ENCODE measurements at places on chromosomes 1 and 21.

DNA sequence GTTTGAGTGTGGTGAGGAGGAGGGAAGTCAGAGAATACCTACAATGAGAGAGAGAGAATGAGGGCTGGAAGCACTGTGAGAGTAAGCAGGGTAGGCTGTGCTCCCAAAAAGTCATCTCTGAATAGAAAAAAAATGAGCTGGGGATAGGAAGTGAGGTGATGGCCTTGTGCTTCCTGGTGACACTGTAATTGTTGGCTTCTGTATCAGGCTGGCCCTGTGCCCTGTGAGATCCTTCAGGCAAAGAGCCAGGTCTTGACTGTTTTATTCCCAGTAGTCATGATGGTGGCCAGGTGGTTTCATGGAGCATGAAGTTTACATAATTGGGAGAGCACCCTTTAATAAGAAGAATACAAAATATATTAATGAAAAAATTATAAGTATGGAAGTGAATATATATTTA lies 20.4 kb upstream of the SPATA6 start:
- no peak for DNase-seq

DNA sequence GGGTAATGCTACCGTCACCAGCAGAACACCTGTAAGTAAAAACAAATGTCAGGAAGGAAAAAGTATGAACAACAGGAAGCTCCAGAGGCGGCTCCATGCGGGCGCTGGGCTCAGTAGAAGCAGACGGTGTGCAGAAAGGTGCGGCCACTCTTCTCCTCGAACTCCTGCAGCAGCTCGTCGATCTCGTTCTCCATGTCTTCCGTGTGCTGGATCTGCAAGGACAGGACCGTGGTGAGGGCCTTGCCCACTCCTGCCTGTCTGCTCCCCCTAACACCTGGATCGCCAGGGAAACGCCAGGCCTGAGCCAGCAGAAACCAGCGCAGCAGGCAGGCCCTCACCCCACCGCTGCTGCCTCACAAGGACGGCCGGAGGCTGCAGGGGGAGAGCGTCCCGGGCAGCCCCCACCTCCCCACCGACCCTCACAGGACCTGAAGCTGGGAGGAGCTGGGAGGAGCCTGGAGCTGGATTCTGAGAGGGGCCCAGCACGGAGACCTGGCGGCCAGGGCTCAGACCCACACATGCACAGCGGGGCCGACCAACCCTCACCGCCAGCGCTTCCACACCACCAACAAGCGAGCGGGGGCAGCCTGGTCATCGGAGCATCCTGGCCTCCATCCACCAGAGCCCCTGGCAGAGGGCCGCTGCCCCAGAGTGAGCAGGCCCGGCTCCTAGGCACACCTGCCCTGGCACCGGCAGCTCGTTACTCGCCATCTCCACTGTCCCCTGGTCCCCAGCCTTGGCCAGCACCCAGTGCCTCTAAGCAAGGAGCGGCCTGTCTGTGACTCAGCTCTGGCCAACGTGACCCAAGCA lies 1.7 kb upstream of the TMEM240 start:
- no peak for DNase-seq

- no peak for DNase-seq
Observed at GRCh38 chr1:59879574-59879973, 47.0 kb downstream of the CYP2J2 start.

DNA sequence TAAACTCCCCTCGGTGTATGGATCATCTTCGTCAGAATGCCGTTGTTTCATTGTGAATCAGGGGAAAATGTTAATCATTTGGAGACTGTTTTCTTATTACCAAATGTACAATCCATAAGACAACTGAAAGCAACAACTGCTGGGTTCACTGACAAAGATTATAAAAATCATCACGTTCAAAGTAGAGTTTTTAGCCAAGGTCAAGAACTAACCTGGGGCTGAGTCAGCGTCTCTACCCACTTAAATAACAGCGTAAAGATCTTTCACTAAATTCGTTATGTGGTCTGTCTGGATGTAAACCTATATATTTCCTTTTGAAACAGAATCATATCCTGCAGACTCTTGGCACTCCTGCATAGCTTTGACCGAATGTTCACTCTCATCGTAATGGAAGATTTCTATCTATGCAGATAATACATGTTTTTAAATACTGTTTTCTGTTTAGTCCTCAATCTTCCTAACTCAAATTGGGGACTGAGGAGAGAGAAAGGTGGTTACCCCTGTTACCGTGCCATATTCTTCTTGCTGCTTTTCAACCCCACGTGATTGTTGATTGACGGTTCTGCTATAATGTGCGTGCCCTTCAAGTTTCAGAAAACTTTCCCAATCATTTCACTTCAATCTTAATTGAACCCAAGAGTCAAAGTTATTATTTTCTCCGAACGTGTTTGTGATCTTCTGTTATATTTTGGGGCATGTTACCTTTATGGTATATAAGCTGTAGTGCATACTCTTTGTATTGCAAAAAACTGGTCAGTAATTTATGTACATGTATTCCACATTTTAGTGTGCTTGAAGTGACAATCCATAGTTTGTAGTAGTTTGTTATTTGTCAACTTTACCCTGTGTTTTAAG lies 15.6 kb upstream of the NCMAP start:
- no peak for DNase-seq

GRCh38 chr1:209742409-209743144 lies 13.3 kb upstream of the TRAF3IP3 start:
- no peak for DNase-seq

GRCh38 chr1:226625326-226625725 lies 76.8 kb downstream of the STUM start:
- DNase-seq: no peak

GRCh38 chr1:41799723-41800122 lies 119.0 kb downstream of the HIVEP3 start:
- no peak for DNase-seq

- no peak for DNase-seq
Observed at GRCh38 chr21:42796327-42797062, 82.8 kb downstream of the WDR4 start.

DNA sequence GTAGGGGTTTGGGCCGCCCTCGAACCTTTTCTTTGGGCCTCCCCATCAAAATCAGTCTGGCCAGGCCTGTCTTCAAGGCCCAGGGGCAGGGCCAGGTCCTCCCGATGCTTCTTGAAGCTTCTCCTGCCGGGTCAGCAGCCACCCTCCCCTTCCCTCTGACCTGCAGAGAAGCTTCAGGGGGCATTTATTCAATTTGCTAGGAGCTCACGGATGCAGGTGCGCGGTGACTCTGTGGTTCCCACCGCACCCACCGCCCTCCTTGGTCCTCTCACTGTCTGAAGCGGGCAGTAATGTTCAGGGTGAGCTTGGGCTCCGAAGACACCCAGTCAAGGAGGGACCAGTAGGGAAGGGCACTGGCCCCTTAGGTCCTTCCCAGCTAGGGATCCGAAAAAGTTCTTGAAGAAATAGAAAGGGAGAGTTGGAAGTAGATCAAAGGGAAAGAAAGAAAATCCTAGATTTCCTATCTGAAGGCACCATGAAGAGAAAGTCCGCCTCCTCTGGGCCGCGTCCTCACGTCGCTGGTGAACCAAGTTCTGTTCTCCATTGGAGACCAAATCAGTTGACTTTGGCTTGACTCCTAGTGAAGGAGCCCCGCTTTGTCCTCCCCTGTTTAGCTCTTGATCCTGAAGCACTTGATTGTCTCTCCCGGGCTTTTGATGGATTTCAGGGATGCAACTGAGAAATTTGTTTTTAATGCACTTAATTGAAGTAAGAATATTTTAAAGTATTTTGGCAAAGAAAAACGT lies 8.7 kb upstream of the RNU1-2 start:
- no peak for DNase-seq

DNA sequence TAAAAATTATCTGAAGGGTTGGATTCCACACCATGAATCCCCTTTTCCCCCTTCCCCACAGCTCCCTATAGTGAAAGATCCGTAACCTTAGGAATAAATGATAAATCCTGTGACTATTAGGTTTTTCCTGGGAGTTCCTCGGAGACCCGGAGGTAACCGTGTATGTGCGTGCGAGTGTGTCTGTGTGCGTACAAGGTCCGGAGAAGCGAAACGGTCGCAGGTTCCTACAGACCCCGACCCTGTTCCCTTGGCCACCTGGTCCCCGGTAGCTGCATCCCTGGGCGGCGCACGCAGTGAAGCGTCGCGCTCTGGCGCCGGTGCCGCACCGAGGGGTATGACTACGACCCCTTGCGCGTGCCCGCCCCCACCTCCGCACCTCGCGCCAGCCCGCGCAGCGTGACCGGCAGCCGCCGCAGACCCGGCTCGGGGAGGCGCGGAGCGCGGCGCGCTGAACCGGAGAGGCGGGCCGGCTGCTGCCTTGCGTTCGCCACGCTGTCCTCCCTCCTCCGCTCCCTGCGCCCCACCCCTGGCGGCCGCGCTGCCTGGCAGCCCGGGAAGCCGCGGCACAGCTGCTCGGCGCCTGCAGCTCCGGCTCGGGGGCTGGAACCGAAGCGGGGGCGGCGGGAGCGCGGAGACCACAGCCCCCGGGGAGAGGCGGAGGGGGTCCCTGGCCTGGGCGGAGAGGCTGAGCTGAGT lies at the start of gene AK5:
Gene AK5 (plus strand): TSS at position 529 of the 696 bp plus-strand sequence. CDS start 295 bp downstream, outside the sequence.
- no peak for DNase-seq

- no peak for DNase-seq
Observed at GRCh38 chr1:218752126-218752525, 407.0 kb downstream of the TGFB2 start.

GRCh38 chr1:116993286-116993685 lies 8.3 kb upstream of the CD101 start:
- DNase-seq: no peak
